T-helper 1 cell (primary cell): ENCODE measurements at places on chromosomes 3 and 15.

DNA sequence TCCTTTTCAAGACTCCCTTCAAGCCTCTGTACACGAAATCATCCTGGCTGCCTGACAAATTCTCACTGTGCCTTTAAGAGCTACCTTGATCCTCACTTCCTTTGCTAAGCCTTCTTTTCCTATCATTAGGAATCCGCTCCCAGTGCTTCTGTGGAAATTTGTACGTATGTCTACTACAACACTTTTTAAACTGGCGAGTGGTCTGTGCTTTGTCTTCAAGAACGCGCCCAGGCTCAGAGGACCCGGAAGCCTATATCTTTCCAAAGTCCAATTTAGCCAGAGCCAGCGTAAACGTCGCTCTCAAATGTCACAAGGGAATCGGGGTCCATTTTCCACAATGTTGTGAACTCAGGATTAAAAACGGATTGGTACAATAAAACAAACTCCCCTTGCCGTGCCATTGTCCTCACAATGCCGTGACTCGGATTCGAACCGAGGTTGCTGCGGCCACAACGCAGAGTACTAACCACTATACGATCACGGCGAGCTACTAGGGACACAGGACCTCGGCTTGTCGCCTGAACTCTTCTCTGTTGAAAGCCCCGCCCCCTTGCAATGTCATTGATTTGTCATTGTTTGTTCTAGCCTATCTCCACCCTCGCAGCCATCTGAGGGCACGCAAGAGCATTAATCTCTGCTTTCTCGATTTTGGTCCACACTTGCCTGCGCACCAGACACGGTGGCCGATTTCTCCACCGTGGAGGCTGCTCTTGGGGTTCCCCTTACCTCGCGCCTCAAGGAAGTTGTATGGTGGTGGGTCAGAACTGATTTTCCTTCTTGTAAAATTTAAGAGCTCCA, 12.4 kb upstream of the SHF start:
- DNase-seq = peak; percentile 89

GRCh38 chr3:171506743-171507319, 46.6 kb upstream of the TNIK start:
- no peak for DNase-seq

- DNase-seq = no peak
Measured at GRCh38 chr3:107076946-107077345, 300.3 kb upstream of the CCDC54 start.

DNA sequence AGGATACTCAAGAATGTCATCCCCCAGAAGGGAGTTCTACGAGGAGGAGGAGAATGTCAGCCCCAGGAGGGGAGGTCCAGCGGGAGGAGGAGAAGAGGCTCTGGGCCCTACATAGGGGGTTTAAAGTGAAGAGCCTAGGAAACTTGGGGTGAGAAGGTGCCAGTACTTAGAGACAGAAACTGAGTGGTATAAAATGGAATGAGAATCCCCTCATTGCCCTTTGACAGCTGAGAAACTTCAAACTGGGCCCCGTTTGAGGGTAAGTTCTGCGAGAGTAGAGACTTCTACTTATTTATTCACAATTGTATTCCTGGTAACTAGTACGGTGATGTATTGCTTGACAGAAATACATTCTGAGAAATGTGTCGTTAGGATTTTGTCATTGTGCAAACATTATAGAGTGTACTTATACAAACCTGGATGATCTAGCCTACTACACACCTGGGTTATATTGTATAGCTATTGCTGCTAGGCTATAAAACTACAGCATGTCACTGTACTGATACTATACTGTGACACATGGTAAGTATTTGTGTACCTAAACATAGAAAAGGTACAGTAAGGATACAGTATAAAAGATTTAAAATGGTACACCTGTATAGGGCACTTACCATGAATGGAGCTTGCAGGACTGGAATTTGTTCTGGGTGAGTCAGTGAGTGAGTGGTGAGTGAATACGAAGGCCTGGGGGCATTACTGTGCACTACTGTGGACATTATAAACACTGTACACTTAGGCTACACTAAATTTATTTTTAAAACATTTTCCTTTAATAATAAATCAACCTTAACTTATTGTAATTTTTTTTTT, 62.0 kb downstream of the TSC22D2 start:
- no peak for DNase-seq

GRCh38 chr15:31077941-31078340, 23.6 kb downstream of the TRPM1 start:
- no peak for DNase-seq

- no peak for DNase-seq
Measured at GRCh38 chr3:138046955-138047354, 37.0 kb downstream of the CLDN18 start.

- DNase-seq = no peak
Measured at GRCh38 chr3:70298385-70298784, 14.1 kb downstream of the MDFIC2 start.

GRCh38 chr3:10192953-10193691, 28.4 kb downstream of the IRAK2 start:
- DNase-seq = no peak

DNA sequence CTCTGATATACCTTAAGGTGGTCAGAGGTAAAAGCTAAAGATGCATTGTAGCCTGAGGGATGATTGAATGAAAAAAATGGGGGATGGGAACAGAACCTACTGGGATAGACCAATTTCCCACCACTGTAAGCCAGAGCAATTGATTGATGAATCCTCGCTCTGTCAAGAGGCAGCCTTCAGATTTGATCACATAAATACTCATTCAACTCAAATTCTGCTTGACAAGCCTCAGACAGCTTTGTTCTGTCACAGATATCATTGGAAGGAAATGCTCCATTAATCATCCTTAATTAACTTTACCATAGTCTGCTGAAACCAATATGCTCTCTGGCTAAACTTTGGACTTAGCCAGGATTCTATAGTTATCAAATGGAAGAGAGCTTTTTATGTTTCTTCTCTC, 467.8 kb downstream of the MECOM start:
- DNase-seq = no peak

- no peak for DNase-seq
Measured at GRCh38 chr3:73431183-73431900, 193.4 kb downstream of the PDZRN3 start.

DNA sequence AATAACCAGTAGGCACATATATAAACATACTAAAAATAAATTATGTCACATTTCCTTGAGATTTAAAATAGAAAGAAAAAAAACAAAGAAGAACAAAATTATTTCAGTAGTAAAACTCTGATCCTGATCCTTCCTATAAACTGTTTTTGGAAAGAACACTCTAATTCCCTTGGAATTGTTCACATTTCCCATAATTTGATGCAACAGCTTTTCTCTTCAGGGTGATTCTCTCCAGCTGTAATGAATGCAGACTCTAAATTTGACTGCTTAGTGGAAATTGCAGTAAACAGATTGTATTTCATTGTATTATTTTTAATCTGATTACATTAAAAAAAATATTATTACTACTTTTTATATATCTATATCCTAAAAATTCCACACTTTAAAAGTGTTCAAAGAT, 70.2 kb upstream of the ABI3BP start:
- no peak for DNase-seq

DNA sequence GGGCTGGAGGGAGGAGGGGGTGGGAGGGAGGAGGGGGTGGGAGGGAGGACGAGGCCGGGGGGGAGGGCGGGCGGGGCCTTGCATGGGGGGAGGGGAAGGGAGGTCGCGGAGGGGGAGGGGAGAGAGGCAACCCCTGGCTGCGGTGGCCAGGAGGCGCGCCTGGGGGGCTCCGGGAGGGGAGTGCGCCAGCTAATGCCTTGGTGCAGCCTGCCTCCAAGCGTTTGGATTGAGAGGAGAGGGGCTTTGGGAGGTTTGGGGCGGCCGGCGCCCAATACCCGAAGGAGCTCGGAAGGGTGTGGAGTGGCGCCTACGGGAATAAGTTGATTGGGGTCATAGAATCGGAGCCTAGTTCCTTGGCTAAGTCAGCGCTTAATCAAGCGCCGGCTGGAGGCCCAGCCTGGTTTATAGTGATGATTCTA, 557 bp downstream of the TFG start:
- peak; percentile 32 for DNase-seq

DNA sequence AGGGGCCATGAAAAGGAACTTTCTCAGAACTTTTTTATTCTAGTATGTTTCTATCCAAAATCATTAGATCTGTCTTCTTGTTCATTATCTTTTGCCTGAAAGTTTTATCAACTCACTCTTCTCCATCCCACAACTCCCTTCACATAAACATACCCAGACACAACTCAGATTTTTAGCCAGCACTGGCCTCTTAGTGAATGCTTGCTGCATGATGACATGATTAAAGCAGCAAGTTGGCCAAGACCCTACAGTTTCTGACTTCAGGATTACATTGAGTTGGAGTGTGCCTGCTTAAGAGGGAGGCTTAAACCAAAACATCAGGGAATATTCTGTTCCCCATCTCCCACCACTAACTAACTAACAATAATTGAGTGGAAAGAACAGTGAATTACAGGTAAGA, 38.1 kb downstream of the PLSCR2 start:
- no peak for DNase-seq

- DNase-seq = no peak
Measured at GRCh38 chr3:46716461-46717441, 918 bp downstream of the PRSS50 start.

DNA sequence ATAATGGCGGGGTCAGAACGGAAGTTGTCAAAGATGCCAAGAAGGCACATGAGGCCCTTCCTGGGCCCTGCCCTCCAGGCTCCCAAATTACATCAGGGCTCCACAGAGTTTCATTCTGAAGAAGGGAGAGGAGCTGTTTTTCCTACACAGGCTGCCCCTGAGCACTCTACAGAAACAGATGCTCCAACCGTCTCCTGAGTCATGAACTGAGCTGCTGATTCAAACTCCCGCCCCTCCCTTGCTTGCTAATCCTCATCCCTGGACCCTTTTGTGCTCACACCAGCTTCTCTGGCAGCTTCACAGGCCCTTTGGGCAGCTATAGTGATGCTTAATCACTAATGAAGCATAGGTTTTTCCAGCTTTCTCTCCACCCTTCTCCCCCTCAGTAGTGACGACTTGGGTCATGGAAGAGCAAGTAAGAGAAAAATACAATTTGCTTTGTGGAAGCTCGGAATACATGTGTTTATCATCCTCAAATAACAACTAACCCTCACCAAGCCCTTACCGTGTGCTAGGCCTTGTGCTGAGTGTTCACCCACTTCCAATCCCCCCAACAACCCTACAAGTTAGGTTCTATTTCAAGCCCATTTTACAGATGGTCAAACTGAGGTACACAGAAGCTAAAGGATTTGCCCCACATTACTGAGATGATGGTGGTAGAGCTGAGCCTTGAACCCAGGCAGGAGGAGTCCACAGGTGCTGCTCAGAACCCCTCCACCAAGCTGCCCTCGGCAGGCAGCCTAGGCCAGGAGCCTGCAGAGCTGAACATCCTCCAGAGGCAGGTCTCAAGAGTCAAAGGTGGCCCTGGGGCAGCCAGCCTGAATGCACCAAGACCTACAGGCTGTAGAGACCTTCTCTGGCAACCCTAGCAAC, 21.9 kb downstream of the MEGF11 start:
- no peak for DNase-seq

GRCh38 chr3:75224412-75224811, 439.7 kb upstream of the FRG2C start:
- DNase-seq = no peak

DNA sequence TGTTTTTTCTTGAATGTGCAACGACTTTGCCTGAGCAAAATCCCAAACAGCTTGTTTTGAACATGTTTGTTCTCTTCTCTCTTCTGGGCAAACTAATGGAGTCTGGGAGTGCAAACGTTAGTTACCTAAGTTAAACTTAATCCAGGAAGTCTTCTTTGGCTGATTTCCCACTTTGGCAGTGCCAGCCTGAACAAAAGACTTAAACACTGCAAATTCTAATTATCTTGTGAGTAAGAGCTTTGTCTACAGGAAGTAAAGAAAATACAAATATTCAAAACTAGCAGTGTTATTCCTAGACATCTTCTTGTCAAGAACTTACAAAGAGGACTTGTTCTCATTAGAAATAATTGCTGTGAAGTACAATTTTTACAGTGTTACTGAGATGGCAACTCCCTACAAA, 16.7 kb upstream of the DENND6A start:
- no peak for DNase-seq

GRCh38 chr3:9246189-9246588, 3.3 kb downstream of the SRGAP3 start:
- DNase-seq = no peak
